Stimulated activated CD8-positive, alpha-beta memory T cell treated with anti-CD3 and anti-CD28 coated beads, Interleukin-4, amount 100 ng/mL, for 1 hour (primary cell): ENCODE measurements at places on chromosomes 5 and 9.

- no peak for DNase-seq
Observed at GRCh38 chr5:78717674-78718584, 69.4 kb upstream of the LHFPL2 start.

DNA sequence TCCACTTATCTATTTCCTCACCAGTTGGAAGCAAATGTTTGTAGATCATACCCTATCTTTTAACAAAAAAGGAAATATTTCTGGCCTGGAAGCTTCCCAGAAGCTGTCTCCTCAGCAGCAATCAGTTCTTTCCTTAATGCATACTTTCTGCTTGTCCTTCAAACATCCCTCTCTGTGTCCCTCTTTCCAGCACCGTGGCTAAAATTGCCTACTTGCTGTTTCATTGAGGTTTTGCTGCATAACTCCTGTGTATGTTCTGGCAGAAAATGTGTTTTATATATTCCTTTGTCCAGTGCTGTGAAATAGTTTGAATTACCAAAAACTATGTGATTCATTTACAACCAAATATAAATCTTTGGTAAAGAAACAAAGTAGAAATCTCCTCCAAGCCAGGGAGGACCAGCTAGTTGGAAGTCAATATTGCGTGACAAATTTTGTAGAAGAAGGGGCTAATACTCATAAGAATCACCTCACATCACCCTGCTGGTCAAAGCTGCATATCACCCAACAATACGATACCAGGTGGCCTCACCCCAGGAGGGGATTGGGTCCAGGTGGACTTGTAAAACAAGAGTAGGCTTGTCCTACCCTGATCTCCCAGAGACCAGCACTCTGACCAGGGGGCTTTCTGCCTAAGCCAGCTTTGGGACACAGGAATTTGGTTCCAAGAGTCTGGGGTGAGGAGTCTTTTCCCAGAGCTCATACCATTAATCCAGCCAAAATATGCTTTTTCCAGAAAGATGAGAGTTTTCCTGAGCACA lies 198.4 kb upstream of the SNX2 start:
- no peak for DNase-seq

- no peak for DNase-seq
Observed at GRCh38 chr5:91074615-91075014, 308.5 kb downstream of the ARRDC3 start.

DNA sequence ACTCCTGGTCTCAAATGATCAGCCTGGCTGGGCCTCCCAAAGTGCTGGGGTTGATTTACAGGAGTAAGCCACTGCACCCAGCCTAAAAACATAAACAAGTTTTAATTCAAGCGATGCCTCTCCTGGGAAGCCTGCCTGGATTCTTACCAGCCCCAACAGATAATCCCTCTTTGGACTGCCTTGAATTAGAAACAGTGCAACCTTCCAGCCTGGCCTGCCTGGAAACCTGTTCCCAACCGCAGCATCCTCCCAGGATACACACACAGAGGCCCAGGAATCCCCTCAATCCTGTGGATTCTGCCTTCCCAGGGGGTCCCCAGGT lies 19.2 kb downstream of the PTGES start:
- no peak for DNase-seq

DNA sequence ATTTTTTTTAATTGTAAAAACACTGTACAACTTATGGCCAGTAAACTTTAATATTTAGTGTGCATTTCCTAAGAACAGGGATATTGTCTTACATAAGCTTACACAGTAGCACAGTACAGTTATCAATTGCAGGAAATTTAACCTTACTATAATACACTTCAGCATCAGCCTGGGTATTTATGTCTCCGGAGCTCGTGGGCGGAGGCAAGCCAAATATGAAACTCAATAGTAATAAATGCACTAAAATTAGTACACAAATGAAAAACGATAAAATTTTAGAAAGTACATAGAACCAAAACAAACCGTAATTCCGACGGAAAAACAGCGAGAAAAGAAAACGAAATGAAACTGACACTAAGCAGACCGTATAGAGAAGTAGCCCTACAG lies 91.2 kb downstream of the ANXA2R start:
- DNase-seq: no peak

DNA sequence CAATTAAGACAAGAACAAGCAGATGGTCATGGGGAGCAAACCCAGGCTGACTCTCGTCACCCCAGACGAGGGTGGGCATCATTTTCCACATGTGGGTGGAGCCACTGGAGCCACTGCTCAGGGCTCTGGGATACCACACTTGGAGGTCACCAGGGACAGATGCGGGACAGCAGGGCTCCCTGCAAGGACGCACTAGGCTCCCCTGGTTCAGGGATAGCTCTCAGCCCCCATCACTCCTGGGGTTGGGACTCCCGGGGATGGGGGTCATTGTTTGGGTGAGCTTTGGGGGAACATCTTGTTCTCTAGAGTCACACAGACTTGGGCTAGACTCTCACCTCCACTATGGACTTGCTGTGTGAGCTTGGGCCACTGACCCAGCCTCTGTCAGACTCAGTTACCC lies 57.8 kb downstream of the GTF3C4 start:
- no peak for DNase-seq

DNA sequence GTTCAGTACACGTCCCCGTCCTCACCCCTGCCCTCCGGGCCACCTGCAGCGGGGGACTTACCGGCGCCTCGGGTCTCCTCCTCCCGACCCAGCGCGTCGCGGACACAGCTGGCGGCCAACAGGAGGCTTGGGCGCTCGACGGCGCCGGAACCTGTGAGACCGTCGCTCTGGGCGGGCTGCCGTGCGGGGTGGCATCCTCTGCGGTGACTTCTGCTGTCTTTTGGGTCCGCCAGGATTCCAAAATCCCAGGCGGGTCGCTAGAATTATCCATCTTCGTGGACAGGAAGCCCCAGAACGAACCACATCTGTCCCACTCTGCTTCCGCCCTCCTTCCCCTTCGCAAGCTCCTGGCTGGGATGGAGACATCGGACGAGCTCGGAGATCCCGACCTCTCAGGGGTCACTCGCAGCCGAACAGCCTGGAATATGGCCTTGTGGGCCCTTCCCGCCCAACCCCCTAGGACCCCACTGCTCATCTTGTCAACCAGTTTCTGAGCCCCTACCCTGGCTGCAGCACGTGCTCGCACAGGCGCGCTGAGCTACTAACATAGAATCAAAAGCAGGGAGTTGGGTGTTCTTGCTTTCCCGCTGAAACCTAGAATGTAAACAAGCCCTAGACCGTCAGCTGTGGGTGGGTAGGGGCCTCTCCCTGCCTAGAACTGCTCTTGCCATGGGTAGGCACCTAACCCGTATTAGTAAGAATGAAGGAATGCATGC lies 947 bp upstream of the MARCHF3 start:
- DNase-seq: no peak

DNA sequence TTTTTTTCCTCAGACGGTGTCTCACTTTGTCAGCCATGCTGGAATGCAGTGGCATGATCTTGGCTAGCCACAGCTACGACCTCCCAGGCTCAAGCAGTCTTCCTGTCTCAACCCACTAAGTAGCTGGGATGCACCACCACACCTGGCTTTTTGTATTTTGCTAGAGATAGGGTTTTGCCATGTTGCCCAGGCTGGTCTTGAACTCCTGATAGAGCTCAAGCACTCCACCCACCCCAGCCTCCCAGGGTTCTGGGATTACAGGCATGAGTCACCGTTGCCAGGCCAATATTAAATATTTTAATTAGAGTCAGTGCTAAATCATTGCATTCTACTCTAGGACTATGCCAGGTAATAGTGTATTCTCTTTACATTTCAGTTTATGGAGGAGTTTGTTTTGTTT lies 41.5 kb downstream of the UBE2R2 start:
- no peak for DNase-seq

DNA sequence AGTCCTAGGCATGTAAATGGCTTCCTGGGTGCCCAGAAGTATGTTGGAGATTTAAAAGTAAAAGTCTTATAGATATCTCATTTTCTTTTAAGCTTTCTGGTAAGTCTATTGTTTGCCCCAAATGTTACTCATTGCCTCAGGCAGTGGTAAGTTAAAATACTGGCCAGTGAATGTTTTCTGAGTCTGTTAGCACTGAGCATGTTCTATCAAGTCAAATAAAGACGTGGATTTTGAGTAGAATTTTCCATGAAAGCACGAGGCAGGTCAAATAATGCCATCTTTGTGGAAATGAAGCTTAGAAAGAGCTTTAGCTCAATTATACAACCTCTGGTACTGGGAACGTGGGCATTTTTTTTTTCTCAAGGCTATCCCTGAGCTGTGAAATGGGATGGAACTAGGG lies 651.3 kb upstream of the ACO1 start:
- no peak for DNase-seq

DNA sequence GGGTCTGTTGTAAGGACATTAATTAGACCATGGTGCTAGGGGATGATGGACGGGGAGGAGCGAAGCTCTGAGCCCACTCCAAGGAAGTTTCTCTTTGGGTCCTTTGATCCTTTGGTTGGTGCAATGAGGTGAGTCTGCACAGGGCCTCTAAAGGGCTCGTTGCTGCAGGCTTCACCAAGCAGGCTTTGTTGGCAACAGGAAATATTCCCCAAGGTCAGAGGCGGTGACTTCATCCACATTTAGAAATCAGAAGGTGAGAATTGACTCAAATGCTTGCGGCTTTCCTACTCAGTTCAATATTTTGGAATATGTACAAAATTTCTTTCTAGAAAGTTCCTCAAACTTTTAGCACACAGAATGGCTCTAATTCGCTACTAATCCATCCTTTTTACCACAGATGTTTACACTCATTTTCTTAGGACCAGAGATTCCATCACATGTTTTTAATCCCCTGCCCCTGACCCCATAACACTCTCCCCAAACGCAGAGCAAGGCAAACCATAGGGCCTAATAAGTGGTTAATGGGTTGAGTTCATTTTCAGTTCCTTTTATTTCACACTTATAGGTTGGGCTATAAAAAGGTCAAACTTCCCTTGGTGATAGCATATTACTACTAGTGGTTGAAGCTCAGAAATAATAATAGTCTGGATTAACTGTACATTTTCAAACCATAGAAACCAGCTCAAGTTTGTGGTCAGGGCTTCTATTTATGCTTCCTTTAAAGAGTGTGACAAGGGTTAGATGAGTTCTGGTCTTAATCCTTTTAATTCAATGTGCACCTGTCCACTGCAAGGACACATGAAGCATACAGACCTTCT lies 37.3 kb upstream of the TMEM252 start:
- no peak for DNase-seq

GRCh38 chr5:1057485-1058082 lies 49.0 kb downstream of the NKD2 start:
- DNase-seq: no peak

DNA sequence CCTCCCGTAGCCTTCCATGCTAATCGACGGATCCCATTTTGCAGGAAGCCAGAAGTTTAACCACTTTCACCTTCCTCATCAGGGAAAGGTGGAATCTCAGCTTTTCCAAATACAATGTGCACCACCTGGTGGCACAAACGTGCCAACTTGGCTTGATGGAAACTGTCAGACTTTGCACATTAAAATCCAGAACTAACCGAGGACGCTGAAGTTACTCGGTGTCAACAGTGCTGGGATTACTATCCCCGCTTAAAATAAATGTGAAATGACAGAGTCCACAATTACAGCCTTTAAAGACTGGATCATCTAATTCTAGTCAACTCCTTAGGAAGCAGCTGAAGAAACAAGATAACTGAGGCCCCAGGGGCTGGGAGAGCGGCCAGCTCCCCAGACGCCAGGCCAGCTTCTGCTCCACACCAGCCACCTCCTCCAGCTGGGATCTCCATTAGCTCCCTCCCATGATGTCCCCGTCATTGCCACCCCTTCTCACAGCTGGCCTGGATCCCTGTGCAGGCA lies 50.1 kb upstream of the RETREG1 start:
- DNase-seq: no peak

DNA sequence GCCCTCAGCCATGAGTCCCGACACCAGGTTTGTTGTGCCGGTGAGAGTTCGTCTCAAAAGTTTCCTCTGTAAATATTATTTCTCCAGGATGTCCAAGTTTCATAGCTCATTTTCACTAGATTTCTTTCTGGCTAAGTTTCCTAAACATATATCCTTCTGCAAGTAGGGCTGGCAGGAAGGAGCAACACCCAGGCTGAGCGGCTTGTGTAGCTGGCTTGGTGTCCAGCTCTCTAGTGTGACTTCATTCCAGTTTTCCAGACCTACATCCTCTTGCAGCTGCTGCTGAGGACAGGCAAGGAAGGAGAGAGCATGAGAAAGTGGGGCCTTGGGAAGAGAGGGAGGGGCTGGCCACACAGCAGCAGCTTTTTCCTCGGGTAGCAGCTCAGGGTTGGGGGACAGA lies 80.3 kb downstream of the FGF1 start:
- DNase-seq: no peak

GRCh38 chr9:131727184-131727759 lies 12.6 kb downstream of the RAPGEF1 start:
- no peak for DNase-seq

DNA sequence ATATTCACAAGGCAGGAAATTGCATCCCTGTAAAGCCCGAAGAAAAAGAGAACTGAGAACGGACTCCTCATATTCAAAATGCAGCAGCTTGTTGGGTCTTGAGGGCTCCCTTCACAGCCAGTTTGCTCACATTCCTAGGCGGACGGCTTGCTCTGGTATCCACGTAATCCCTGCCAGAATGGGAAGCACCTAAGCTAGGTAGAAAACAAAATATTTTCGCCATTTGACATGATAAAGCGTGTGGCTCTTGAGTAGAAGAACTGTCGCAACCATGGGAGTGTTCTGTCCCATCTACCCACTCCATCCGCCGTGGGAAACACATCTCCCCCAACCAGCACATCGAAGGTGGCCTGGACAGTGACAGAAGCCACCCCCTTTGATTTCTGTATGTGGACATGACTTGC lies 183.1 kb downstream of the GAS1 start:
- DNase-seq: no peak

- DNase-seq: no peak
Observed at GRCh38 chr5:119316086-119316485, 39.7 kb upstream of the TNFAIP8 start.

GRCh38 chr9:87211669-87212068 lies 264.4 kb upstream of the GAS1 start:
- no peak for DNase-seq

DNA sequence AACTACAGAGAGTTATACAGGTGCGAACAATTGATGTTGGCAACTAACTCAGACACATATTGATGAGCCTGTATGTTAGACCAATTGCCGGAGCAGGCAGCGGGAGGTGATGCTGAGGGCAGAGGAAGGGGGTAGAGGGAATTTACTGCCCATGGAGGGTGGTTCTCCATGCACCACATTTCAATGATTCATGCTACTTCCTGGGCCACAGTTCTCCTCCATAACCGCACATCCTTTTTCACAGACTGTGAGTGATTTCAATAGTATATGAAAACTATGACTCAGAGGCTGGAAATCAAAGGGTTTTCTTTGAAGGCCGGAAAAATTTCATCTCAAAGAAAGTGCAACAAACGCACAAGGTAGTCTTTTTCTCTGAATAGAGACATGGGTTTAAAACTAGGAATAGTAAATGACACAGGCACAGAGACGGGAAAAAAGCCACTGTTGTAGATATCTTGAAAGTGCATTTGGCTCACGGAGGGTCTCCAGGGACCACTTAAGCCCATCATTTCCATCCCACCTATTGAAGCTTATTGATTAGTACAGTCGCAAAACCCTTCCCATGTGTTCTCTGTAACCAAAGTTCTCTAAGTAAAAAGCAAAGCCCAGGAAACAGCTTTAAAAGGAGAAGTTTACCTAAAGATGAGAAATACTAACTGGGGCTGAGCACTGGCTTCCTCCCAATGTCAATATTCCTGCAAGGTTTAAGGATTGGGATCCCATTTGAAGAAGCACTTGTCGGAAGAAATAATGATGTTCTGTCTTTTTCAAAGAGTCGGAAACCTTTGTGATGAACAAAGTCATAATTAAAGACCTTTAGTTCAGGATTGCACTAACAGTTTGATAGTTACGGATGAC lies 28.0 kb upstream of the ADAM19 start:
- no peak for DNase-seq

- no peak for DNase-seq
Observed at GRCh38 chr5:34991486-34992238, 56.1 kb downstream of the AGXT2 start.
